ENCODE measurements at places on chromosomes 3 and 15.

- DNase-seq, result no peak
These were observed 48.6 kb upstream of the SLCO2A1 start for GRCh38 chr3:134078169-134078831.

DNA sequence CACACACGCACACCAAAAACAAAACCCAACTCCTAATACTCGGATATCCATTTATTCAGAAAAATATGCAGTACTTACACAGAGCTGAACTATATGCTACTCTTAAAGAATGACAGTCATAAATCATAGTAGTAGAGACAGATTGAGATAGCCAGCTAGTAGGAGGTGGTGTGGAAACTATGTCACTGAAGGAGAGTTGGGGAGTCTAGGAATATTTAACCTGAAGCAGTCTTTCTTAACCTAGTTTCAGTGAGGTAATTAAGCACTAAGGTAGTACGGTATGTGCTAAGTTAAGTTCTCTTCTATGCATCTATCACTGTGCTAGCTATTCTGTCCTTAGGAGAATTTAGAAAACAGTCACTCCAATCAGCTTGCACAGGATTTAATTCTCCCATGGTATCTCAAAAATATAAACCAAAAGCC lies 54.2 kb downstream of the ANKRD28 start:
- no peak for DNase-seq

- no peak for DNase-seq
These were observed 38.2 kb upstream of the FAM3D start for GRCh38 chr3:58704745-58705144.

GRCh38 chr3:50212502-50212901 lies 7.4 kb downstream of the SLC38A3 start:
- DNase-seq, result no peak

DNA sequence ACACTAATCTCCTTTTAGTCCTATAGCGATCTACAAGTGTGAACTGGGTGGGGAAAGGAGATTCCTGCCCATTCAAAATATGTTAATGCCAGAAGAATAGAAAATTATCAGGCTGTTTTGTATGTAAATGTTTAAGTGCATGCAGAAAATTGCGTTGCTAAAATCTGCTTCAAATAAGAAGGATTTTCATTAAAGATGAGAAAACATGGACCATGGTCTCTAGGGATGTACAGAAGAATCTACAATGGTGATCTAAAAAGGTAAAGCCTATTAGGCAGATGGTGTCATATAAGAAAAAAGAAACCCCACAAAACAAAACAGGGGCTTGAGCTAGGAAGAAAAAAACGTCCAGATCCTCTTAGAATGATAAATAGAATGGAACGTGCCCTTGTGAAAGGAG lies 287.5 kb upstream of the ROBO1 start:
- no peak for DNase-seq

DNA sequence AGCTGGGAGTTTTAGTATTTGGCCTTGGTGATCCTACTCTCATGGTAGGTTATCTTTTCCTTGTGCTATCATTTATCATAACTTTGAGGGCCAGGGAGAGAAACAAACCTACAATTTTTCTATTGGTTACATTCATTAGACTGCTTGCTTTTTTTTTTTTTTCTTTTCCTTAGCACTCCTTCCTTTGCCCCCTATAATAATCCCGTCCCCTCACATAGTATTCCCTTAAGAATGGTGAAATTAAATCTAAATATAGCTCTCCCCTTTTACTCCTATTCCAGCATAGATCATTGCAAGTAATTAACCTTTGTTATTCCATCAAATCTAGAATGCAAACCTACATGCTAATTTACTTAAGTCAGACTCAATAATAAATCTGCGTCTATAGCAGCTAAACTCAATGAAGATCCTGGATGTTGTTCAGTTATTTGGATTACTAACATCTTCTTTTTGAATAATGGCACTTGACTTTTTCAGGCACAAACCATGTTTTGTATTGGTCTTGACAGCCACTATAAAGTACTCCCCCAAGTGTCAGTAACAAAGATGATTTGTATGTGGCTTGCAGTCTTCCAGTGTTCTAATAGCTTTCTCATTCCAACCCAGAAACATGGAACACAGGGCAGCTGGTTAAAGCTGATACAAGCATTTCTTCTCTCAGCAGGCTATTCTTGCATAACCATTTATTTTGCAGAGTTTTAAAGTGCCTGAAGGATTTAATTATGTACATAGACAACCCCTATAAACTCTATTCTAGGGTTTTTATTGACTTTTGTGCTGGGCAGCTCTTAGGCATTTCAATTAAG lies 420.6 kb downstream of the MECOM start:
- DNase-seq, result peak; percentile 20

GRCh38 chr3:188468196-188468595 lies 314.2 kb downstream of the LPP start:
- DNase-seq, result peak; percentile 49

GRCh38 chr3:131142580-131142979 lies 115.9 kb downstream of the NEK11 start:
- DNase-seq, result no peak

DNA sequence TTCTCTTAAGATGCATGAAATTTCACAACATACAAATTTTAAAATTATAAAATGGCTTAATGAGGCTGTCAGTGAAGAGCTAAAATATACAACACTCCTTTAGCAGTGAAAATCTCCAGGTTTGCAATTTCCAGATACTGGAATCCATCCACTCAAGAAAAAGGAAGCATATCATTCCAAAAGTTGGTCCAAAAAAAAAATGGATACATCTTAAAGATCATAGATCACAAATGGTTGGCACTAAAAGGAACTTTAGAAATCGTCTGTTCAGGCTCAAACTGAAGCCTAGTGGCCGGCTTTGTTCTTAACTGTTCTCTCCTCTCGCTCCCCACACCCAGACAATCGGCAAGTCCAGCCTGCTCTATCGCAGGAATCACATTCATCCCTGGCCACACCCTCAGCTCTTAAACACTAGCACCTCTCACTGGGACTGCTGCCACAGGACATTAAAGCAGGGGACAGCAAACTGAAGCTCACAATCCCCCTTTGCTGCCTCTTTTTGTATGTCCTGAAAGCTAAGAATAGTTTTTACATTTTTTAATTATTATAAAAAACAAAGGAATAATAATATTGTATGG lies 130.3 kb upstream of the CDIN1 start:
- DNase-seq, result no peak

DNA sequence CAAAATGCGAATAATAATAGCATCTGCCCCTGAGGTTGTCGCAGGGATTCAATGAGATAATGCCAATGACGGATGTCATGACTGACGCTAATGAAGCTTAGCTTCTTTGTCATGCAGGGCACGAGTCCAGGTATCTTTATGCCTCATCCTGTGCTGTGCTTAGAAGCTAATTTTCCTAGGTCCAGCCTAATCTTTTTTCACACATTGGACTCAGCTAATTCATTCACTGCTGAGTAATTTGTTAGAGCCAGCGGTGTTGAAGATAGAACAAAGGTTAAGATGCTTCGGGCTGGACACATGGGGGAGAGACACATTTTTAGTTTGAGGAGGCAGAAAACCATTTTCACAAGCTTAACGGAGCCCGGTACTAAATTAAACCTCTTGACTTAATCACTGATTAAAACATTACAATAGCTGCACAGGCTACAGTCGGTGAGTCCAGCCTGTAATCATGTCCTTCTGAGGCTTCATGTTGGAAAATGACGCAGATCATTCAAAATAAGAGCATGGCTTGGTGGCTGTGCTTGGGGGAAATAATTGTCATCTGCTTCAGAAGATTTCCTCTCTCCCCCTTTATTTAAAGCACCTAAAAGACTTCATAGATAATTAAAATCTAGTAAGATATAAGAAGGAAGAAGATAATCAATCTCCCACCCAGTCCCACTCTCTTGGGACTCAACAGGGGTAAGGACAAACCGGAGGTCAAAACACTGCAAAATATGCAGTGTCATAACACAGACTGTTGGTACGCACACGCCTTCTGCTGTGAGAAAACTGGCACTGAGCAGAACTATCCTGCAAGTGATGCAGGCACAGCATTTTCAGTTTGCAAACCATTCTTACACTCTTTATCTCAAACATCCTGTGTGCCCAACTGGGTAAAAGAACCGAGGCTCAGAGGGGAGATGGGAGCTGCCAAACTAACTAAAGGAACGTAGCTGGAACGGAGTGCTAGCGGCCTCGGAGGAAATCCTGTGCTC lies 3.3 kb upstream of the CCDC174 start:
- no peak for DNase-seq

DNA sequence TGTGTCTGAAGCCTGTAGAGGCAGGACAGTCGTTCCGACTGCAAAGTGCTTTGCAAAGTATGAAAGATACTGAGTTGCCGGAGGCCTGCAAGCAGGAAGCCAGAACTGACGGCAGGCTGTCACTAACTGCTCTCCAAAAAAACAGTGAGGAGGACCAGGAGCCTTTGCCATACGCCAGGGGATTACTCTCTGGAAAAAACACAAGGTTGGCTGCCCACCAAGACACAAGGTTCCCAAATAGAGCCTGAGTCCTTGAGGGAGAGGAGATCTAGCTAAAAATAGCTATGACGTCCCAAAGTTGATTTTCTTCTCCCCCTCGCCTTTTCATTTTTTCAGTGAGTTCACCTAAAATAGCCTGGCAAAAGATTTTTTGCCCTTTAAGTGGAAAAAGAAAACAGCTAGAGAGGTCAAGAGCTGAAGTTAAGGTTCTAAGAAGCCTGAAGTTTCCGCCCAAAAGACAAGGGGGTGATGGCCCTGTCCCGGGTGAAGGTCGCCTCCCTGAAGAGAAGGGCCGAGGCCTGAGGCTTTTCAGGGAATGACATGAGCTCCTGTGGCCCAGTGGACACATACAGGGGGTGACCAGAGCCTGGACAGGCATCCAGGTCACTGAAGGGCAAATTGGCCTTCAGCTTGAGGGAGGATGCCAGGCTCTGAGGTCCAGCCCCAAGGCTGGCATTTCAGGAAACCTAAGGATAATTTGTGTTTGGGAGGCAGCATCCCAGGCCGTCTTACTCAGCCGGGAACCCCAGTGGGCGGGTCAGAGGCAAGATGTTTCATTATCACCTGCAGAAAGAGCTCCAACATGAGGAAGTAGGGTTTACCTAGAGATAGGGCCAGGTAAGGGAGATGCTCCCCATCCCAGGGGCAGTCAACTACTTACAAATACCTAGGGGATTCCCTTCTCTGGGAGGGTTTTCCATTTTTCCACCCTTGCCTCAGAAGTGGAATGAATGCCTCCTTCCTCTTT lies 44.9 kb upstream of the DGKG start:
- DNase-seq, result no peak

GRCh38 chr15:40339621-40339945 lies 1.2 kb downstream of the CCDC9B start:
- DNase-seq, result no peak

DNA sequence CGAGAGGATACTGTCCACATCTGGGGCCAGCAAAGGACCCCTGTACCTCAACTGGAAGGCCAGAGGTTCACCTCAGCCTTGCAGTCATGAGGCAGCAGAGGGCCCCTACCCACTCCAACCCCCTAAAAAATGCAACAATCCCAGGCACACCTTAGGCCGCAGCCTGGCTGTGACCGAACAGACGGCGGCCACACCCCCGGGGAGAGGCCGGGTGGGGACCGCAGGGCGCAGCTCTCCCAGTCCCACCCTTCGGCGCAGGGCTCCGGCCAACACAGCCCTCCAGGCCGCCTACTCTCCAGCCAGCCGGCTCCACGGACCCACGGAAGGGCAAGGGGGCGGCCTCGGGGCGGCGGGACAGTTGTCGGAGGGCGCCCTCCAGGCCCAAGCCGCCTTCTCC lies 457 bp upstream of the DNAJA4 start:
- DNase-seq, result no peak

DNA sequence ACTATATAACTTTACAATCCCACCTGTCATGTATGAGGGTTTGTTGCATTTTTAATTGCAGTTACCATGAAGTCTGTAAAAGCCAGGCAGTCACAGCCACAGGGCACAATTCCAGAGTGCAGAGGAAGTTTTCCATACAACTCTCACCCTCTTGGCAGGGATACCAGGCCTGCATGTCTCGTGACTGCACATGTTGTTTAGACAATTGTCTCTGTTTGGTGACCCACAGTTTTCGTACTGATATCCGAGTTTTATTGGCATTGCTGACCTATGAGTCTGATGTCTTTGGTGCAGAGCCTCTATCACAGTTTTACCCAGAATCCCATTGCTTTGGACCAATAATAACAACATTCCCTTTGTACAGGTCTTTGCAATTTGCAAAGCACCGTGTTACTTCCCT lies 24.9 kb upstream of the MYZAP start:
- DNase-seq, result no peak

- DNase-seq, result no peak
These were observed 3.9 kb downstream of the SLC6A1 start for GRCh38 chr3:10996345-10997013.

- no peak for DNase-seq
These were observed 96.7 kb downstream of the CD47 start for GRCh38 chr3:107994181-107994580.

All from pulmonary artery endothelial cell (primary cell).